ENCODE measurements at places on chromosomes 5 and 9. TPM values are rescaled to one million over a fixed set of nuclear protein-coding genes. Genes with fewer than 3 reads are reported as not detected.
A peak's percentile ranks its signal among the peaks of the same experiment; 100 is the strongest.

- no peak overlapping the region for H3K4me3 ChIP-seq
- H3K36me3 ChIP-seq = no peaks in the 10 kb centered on the region
- no peaks in the 10 kb centered on the region for H3K4me1 ChIP-seq
Observed at GRCh38 chr5:102611312-102611711, 112.5 kb upstream of the SLCO6A1 start.

GRCh38 chr5:16160706-16161105 is 18.9 kb downstream of the MARCHF11 start:
- H3K36me3 ChIP-seq = no peaks in the 10 kb centered on the region
- no peaks in the 10 kb centered on the region for H3K4me1 ChIP-seq
- no peak overlapping the region for H3K4me3 ChIP-seq
- DNase-seq = peak; percentile 45
- H3K27ac ChIP-seq = no peak overlapping the region
- peaks cover 2% of the 10 kb centered on the region for H3K27me3 ChIP-seq

GRCh38 chr5:60386436-60387050 is 313.4 kb downstream of the DEPDC1B start:
- DNase-seq = no peak
- no peaks in the 10 kb centered on the region for H3K4me1 ChIP-seq
- no peak overlapping the region for H3K27ac ChIP-seq
- H3K36me3 ChIP-seq = no peaks in the 10 kb centered on the region
- no peak overlapping the region for H3K4me3 ChIP-seq

GRCh38 chr5:7868427-7868772 is 431 bp downstream of the FASTKD3 start:
- DNase-seq = no peak
- H3K4me1 ChIP-seq = peaks cover 60% of the 10 kb centered on the region
- H3K4me3 ChIP-seq = peak overlapping the region; percentile 96
- H3K27me3 ChIP-seq = no peaks in the 10 kb centered on the region
- peak overlapping the region; percentile 72 for H3K27ac ChIP-seq

- peaks cover 59% of the 10 kb centered on the region for H3K4me1 ChIP-seq
- peak overlapping the region; percentile 62 for H3K27ac ChIP-seq
- peak overlapping the region; percentile 23 for H3K4me3 ChIP-seq
- no peak for DNase-seq
Observed at GRCh38 chr9:93456504-93456903, 3.1 kb upstream of the FAM120AOS start.

- H3K27ac ChIP-seq = no peak overlapping the region
- no peak overlapping the region for H3K4me3 ChIP-seq
Observed at GRCh38 chr5:1545126-1545804, 21.5 kb upstream of the LPCAT1 start.

Gene SLCO6A1
- total RNA-seq = not detected

Gene TMC1
- total RNA-seq = not detected
